Stimulated activated CD4-positive, alpha-beta T cell treated with anti-CD3 and anti-CD28 coated beads, TNF-alpha, amount 100 ng/mL, for 24 hours (primary cell): ENCODE measurements at places on chromosomes 6 and 20.

- no peak for DNase-seq
Observed at GRCh38 chr6:161924516-161925116, 650.8 kb upstream of the AGPAT4 start.

DNA sequence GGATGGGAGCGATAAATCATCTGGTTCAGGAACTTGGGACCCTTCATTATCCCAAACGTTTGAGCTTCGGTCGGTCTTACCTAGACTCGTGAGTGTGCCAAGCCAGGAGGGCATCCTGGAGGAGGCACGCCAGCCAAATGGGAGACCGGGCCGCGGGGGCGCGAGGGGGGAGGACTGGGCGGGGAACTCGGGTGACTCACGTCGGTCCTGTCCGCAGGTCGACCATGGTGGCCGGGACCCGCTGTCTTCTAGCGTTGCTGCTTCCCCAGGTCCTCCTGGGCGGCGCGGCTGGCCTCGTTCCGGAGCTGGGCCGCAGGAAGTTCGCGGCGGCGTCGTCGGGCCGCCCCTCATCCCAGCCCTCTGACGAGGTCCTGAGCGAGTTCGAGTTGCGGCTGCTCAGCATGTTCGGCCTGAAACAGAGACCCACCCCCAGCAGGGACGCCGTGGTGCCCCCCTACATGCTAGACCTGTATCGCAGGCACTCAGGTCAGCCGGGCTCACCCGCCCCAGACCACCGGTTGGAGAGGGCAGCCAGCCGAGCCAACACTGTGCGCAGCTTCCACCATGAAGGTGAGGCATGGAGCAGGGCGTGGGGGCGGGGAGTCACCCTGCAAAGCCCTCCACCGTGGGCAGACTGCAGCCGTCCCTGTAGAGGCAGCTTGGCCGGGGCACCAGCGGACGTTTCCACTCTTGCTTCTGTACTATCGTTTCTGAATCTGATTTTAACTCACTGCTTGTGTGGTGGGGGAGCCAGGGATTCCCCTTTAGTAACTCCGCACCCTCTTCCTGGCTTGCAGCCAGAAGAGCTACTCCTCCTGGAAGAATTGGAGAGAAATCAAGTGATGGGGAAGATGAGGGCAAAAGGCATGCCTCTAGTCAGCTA is 2.7 kb downstream of the BMP2 start:
- DNase-seq = no peak

- DNase-seq = no peak
Observed at GRCh38 chr6:124536842-124537191, 425.4 kb upstream of the RNF217 start.

GRCh38 chr20:55582498-55582897 is 422.8 kb downstream of the CBLN4 start:
- DNase-seq = no peak

DNA sequence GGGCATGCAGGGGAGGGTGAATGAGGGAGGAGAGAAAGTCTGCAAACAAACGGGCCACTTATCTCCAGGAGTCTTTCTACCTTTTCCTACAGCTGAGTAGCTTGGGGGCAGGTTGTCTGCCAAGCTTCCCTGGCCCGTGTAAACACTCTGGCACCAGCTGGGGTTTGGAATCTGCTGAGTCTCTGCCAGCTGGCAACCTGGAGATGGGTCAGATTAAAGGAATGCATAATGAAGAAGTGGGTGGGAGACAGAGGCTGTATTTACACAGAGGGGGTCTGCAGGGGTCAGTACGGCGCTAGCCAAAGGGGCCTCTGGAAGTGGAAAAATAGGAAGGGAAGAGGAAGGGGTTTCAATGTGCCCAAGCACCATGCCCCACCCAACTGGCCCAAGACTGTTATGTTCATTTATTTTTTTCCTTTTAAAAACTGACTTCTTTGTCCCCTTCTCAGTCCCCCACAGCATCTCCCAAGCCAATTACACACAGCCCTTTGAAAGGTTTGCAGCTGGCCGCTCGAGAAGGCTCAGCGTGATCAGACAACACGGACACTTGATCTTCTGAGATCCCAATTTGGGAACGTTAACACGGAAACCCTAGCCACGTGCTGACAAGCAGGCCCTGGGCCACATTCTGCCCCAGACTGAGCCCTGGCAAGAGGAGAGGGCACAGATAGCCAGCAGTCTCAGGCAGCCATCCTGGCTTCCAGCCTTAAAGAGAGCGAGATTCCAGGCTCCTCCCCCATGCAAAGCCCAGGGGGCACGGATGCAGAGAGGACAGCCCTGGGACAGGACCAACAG is 25.2 kb downstream of the TRAM2 start:
- DNase-seq = no peak

DNA sequence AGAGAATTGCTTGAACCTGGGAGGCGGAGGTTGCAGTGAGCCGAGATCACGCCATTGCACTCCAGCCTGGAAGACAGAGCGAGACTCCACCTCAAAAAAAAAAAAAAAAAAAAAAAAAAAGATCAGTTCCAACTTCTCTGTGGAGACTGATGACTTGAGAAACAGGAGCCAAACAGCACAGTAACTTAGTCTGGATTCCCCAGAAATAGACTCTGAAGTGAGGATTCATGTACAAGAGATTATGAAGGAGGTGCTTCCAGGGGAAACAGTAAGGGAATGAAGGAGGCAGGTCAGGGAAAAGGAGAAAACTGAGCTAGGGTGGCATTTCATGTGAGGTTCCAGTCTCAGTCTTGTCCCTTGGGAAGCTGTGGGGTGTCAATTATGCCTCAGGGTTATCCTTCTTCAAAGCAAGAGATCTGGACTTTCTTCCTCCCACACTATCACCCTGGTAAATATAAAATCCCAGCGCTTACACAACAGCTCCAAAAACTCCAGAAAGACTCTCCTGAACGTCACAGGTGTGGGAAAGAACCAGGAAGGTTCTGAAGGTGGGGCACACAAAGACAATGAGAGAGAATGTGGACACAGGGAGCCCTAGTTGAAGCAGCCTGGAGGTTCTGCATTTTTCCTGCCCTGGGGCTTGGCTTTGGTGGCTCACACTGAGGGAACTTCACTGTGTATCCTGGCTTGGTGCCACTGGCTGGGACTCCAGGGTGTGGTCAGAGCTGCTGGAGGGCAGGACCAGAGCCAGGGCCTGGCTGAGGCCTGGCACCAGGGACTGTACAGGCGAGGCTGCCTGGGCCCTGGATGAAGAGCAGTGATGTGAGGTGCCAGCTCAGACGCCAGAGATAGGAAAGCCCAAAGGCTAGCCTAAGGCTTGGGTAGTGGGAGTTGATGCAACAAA is 46.8 kb downstream of the PCNA start:
- DNase-seq = no peak

- no peak for DNase-seq
Observed at GRCh38 chr6:133855991-133856370, 32.9 kb upstream of the TCF21 start.

GRCh38 chr6:119026822-119027221 is 51.6 kb downstream of the FAM184A start:
- DNase-seq = no peak

DNA sequence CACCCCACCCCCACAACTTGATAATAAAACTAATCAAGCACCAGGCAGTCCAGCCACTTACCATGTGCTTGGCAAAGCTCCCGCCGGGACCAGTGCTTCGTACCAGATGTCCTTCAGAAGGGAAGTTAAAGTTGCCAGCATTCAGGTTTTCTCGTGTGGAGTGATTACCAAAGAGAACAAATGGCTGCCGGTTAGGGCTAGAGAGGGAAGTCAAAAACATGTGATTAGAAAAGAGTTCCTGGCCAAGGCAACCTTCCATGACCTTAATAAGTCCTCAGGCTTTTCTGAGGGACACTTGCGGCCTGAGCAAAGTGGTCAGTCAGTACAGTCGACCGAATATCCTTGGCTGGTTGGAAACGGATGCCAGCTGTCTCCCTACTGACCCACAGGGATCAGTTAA is 67.0 kb downstream of the DNAAF9 start:
- DNase-seq = no peak

- DNase-seq = no peak
Observed at GRCh38 chr6:36797055-36797454, 42.2 kb downstream of the CPNE5 start.

- DNase-seq = no peak
Observed at GRCh38 chr6:84633771-84634170, 130.6 kb downstream of the TBX18 start.

DNA sequence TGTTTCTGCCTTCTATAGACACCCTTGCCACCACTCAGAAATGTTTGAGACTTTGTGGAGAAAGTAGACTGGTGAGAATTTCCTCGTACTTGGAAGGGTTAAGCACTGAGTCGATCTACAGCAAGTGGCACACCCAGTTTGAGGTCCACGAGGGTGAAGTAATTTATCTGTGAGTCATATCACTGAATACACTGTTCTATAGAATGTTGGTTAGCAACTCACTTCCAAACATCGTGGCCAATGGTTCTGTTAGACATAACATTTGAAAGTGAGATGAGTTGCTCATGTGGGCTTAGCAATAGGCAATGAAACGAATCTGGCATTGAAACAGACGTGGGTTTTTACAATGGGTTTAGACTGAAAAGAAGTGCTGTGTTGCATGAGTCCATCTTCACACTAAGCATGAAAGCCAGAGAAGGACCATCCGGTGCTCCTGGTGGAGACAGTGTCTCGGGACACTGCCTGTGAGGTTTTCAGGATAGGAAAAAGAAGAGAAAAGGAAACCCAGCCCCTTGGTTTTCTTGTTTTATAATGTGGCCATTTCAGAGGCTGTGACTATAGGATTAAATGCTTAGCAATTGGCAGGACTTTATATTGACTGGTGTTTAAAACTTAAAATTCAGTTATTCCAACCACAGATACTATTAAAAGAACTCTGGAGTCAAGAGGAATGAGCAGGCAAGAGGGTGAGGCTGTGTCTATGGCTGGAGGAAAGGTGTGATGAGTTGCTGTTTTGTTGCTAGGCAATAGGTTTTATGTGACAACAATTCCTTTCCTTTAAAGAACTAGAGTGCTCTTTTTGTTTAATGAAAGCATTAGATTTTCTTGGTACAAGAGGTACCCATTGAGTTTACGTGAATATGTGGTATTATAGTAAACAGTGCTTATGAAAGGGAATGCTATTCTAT is 31.0 kb upstream of the EZR start:
- peak; percentile 33 for DNase-seq

DNA sequence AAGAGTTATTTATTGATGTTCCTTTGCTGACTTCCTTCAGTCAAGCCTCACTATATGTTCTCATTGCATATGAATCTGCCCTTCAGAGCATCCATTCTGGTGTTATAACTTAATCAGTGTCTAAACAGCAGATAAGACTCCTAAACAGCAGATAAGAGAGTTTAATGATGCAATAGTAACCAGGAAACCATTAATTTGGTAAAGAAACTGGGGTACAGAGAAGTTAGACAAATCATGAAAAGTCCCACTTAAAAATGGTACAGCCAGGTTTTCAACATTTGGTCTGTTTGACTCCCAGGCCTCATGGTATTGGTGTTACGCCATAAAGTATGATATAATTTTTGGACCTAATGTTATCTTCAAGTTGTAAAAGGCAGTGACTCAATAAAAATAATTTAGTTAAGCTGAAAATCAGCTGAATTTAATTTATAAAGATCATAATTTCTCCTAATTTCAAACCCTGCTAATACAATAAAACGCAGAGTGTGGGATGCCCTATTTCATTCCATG is 127.4 kb upstream of the DST start:
- DNase-seq = no peak

DNA sequence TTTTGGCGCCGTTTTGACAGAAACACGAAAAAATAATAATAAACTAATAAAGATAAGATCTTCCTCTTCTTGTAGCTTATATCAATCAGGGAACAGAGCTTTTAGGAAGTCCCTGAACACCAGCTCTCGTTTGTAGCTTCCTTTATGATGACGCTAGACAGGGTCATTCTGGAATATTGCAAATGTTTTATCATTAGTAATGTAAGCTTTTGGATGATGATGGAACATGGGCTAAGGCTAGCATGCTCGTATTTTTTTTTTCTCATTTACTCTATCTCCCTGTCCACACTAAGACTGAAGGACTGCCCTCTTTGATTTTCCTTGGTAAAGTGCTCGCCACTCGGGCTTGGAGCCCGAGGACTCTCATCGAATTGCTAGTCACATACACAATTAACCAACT is 22.1 kb upstream of the POM121L2 start:
- DNase-seq = no peak

- no peak for DNase-seq
Observed at GRCh38 chr6:97656706-97657350, 373.8 kb upstream of the MMS22L start.

DNA sequence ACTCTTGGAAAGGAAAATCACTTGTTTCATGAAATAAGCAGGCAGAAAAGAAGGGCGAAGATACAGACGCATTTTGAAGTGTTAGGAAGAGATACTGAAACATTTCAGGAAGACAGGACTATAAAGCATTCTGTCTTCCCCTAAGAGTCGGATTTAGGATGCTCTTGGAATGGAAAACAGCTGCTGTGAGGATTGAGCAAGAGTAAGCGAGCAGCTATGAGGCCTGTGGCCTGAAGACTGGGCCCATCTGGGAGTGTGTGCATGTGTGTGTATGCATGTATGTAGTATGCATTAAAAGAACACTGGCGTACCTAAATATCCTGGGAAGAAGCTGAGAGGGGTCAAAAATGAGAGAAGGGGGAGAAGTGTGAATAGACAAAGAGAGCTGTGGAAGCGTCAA is 83.6 kb downstream of the SIM1 start:
- DNase-seq = no peak

DNA sequence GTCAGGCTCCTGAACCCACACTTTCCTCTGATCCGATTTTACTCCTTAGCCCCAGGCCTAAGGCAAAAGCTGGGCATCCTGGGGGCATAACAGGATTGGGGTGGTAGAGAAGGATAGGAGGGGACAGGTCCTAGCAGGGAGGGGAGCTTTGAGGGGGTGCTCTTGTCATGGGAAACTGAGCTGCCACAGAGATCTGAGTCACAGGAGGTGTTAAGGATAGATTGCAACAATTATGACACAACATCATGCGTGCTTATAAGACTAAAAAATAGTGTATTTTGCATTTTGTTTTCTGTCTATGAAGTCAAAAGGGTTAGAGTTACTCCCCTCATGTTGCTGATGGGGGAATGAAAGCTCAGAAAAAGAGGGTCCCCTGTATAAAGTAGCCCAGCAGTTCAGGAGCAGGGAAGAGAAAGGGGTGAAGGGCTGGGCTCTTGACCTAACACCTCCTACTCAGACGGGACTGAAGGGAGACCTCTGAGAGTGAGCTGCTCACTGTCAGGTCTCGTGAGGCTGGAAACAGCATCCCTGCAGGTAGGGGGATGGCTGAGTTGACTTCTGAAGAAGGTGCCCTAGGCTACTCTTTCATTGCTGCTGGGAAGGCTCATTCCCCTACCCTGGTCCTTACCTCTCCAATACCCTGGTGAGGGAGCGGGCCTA is 2.0 kb downstream of the GLP1R start:
- no peak for DNase-seq

DNA sequence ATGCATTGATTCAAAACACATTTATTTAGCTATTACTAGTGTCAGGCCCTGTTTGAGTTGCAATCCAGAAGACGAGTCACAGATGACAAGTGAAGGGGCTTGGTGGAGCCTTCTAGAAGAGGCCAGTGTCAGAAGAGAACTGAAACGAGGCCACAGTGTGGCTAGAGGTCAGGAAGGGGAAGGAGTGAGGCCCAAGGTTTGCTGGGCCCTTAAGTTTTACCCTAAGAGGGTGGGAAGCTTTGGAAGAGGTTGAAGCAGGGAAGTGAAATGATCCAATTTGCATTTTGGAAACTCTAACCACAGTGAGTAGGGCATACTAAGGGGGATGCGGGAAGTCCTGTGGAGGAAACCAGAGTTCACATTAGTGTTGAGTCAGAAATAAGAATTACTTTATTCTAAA is 25.0 kb downstream of the TTK start:
- DNase-seq = no peak
